Stimulated activated CD8-positive, alpha-beta memory T cell treated with anti-CD3 and anti-CD28 coated beads, Interleukin-15, amount 100 ng/mL, for 4 hours (primary cell): ENCODE measurements at places on chromosomes 11 and 22.

- no peak for DNase-seq
Observed at GRCh38 chr11:111942829-111943228, 5.7 kb downstream of the DIXDC1 start.

DNA sequence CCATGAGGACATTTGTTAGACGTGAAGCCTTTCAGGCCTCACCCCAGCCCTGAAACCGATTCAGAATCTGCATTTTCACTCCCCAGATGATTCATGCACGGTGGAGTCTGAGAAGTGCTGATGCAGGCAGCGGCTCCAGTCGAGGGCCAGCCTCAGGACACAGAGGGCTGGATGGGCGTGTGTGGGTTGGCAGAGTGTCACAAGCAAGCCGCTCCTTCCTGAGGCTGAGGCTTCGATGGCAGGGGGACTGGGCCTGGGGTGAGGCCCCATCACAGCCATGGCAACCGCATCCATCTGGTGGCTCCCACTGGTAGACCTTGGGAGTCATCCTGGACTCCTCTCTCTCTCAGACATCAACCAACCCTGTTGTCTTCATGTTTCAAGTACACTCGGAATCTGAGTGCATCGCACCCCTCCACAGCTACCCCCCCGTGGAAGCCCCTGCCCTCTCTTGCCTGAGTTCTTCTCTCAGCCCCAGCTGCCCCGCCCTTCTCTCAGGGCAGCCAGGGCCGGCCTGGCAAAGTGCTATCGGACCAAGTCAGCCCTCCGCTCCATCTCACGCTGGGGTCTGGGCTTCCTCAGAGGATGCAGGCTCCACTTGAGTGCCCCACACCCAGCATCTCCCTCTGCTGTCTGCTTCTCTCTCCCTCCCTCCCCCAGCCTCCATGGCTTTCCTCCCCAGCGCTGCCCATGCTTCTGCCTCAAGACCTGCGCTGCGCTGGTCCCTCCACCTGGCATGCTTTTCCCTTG, 10.6 kb downstream of the KCNC1 start:
- DNase-seq = no peak

- no peak for DNase-seq
Observed at GRCh38 chr11:111253131-111253530, 7.6 kb downstream of the POU2AF2 start.

GRCh38 chr11:1523779-1524178, 37.2 kb upstream of the MOB2 start:
- no peak for DNase-seq

DNA sequence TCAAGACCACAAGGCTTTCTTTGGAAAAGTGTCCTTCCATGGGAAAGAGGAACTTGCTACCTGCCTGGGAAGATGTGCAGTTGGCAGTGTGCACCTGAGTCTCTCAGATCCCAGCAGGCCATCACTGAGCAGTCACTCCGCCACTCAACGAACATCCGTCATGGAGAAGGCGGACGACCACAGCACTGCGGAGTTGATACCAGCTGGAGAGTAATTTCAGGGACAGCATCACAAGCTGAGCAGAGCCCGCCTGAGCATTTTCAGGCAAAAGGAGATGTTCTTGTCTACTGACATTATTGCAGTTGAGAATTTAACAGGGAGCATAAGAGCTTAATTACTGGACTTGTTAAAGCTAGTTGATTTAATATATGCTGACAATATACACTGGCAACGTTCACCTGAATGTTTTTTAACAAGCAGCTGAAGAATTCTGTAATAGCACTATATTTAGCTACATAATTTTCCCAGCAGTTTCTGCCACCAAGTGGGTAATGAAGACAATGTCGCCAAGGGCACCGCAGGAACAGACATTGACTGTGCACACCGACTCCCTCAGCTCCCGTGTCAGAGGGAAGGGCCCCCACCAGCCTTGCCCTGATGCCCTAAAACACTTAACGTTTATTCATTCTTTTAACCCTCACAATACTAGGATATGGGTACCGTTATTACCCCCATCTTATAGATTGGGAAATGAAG, 52.4 kb upstream of the ARFGAP3 start:
- no peak for DNase-seq

- DNase-seq = no peak
Observed at GRCh38 chr11:65016705-65017104, 2.7 kb downstream of the ARL2 start.

DNA sequence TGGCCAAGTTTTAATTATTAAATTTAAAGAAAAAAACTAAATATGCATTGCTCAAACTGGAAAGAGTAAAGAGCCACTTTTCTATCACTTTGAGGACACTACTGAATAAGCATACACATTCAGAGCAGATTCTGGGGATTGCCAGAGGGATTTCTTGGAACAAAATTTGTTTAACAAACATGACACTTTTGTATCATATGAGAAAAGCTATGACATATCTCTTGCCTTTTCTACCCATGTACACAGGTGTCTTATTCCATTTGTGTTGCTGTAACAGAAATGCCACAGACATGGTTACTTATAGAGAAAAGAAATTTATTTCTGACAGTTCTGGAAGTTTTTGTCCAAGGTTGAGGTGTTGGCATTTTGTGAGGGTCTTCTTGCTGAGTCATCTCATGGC, 13.5 kb upstream of the USP28 start:
- no peak for DNase-seq

GRCh38 chr11:6576471-6577373, 26.7 kb downstream of the RRP8 start:
- no peak for DNase-seq

DNA sequence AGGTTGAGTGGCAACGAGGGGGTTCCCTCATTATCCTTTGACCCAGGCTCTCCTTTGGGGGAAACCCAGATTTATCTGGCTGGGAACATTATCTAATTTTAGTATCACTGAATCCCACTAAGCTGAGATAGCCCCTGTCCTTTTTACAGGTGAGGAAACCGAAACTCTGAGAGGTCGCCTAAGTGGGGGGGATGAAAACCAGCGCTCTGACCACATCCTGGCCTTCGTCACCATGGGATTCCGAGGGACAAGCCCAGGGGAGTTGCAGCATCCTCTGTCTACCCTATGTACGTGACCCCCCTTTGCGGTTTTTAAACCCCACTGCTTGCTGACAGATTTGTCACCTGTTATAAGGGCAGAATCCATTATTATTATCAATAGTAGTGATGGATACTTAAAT, 61.0 kb downstream of the ISX start:
- DNase-seq = no peak

- DNase-seq = no peak
Observed at GRCh38 chr22:35425971-35426800, 26.2 kb downstream of the MCM5 start.

DNA sequence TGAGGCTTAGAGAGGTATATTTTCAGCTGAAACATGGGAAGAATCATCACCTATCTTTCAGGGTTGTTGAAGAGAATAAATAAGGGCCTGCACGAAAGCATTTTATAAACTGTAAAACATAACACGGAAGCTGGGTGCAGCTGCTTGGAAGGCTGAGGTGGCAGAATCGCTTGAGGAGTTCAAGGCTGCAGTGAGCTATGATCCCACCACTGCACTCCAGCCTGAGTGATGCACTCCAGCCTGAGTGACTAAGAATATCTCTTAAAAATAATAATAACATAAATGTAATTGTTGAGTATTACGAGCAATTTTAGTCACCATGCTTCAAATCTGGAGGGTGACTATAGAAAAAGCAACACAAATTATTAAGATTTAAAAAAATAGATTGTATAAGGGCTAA, 16.3 kb downstream of the RBFOX2 start:
- DNase-seq = no peak

- DNase-seq = no peak
Observed at GRCh38 chr11:81700076-81700475, 1033.6 kb downstream of the FAM181B start.

GRCh38 chr11:43298397-43298796, 13.4 kb upstream of the API5 start:
- DNase-seq = no peak

DNA sequence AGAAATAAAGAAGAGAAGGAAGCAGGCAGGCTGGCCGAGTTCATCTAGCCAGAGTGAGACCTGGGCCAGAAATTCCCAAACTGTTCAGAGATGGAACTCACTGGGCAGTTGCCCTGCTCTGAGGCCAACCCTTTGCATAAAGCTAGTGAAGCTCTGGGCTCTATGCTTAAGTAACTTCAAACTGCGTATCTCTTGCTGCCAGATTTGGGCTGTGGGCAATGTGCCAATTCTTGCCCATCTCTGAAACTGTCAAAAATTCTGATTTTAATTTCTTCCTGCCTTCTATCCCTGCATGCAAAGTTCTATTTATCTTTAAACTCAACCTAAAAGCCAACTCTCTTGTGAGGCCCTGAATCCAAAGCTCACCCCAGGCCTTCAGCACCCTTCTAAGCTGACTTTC, 36.2 kb upstream of the HEPHL1 start:
- no peak for DNase-seq

GRCh38 chr22:48147831-48148230, 1385.4 kb downstream of the TBC1D22A start:
- no peak for DNase-seq

DNA sequence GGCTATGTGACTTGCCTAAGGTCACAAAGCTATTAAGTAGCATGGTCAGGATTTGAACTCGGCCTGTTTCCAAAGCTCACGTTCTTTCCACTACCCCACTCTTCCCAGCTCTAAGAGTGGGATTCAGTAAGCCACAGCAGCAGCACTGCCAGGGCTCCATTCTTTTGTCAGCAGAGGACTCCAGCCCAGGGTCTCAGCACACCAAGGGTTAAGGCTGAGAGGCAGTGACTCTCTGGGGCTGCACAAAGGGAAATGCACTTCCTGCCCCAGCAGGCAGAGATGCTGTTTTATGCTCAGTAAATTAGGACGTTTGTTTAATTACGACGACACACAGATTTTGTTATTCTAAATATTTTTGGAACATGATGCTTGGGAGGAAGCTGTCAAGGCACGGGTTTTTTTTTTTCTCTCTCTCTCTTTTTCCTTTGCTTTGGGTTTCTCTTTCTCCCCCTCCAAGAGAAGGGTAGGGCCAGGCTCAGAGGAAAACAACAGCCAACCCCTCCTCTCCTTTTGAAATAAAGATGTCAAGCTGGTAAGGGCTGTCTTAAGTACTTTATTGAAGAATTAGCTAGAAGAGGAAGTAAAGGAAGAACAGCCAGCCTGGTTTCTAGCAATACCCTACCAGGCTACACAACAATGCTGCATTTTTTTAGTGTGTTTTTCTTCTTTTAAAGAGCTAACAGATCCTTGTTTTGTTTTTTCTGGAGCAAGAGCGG, 2.8 kb downstream of the MYH9 start:
- DNase-seq = no peak

DNA sequence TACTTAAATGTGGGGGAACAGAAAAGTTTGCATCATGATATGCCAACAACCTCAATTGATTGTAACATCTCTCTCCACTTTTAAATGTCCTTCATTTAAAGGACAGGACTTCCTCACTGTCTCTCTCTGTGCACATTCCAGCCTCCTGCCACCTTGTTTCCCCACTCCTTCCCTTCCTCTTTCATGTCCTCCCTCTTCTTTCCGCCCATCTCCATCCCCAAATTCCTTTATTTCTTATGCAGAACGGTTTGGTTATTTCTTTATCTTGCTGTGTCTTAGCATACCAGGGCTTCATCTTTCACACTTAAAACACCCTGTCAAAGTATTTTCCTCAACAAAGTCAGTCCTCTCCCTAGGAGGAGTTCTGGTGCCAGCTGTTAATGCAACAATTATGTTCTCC, 293.8 kb downstream of the NXPE2 start:
- DNase-seq = no peak

DNA sequence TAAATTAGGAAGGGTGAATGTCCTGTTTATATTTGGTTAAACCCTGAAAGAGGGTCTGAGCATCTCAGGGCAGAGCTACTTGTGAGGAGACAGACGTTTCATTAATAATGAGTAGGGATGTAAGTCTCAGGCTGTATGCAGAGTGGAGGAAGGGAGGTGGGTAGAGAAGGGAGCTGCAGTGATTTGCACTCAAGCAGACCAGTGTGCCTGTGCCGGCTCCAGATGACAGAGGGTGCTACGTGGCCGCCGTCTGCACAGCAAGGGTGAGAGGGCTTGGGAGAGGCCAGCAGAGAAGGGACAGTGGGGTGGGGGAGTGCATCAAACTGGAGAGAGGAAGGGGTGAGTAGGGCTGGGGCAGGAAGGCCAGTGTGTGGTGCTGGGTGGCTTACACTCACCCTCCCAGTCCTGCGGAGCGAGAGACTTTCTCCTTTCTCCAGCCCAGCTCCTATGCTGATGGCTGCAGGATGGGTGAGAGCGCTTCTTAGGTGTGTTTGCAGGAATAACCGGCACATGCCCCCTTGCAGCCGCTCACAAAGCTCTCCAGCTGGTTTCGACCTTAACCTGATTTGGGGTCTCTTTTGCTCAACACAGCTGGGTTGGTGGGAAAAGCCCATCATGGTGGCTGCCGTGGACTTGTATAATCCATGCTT, 130.6 kb downstream of the ST3GAL4 start:
- no peak for DNase-seq

DNA sequence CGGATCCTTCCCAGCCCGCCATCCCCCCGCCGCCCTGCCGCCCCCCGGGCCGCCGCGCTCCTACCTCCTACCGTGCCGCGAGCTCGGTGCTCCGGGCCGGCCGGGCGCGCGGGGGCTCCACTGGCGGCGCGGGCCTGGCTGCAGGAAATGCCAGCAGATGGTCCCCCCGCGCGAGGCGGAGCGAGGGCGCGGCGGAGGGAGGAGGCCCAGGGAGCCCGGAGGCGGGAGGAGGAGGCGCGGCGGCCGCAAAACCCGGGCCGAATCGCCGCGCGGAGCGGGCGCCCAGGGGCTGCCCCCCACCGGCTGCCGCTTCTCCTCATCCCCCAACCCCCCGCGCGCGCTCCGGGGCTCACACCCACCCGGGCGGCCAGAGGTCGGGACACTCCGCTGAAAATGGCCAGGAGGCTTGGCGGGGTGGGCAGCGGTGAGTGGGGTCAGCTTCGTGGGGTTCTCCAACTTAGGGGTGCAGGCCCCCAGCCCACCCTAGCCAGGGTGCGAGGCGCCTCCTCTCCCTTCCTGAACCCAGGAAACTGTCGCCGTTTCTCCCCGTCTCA, at the start of gene OSBPL5:
Gene OSBPL5 (minus strand): TSS at position 159 of the 554 bp plus-strand sequence. CDS start 36,162 bp downstream, outside the sequence.
- DNase-seq = no peak

GRCh38 chr11:19892387-19892786, 179.8 kb downstream of the NAV2 start:
- DNase-seq = no peak

- DNase-seq = no peak
Observed at GRCh38 chr11:117688255-117688797, 108.7 kb downstream of the DSCAML1 start.

DNA sequence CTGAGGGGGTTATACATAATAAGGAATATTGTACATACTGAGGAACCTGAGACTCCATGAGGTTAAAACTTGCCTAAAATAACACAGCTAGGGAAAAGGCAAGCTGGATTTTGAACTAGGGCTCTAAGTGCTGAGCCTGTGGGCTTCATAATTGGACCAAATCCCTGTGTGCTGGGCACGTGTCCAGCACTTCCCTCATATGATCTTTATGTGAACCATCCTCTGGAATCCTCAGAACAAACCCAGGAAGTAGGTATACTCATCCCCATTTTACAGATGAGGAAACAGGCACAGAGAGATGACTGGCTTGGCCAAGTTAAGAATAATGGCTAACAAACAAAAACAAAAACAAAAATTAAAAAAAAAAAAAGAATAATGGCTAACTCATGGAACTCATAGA, 14.9 kb downstream of the RTN4RL2 start:
- no peak for DNase-seq
